Kasumi-1 (cell line): ENCODE measurements at places on chromosomes 5 and 9.
A peak's percentile ranks its signal among the peaks of the same experiment; 100 is the strongest.

DNA sequence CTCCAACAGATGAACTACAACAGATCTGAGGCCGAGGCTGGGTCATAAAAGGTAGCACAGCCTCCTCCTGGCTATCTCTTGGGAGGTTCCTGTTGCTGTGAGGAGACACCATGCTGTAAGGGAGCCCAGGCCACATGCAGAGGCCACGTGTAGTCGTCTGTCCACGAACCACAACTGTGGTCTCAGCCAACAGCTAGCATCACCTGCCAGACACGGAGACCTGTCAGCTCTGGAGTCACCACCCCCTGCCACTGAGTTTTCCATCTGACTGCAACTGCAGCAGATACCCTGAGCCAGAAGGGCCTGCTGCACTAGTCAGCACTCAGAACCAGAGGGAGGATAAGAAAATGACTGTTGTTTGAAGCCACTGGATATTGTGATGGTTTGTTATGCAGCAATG lies 12.7 kb upstream of the GOLM1 start:
- no peak for DNase-seq

DNA sequence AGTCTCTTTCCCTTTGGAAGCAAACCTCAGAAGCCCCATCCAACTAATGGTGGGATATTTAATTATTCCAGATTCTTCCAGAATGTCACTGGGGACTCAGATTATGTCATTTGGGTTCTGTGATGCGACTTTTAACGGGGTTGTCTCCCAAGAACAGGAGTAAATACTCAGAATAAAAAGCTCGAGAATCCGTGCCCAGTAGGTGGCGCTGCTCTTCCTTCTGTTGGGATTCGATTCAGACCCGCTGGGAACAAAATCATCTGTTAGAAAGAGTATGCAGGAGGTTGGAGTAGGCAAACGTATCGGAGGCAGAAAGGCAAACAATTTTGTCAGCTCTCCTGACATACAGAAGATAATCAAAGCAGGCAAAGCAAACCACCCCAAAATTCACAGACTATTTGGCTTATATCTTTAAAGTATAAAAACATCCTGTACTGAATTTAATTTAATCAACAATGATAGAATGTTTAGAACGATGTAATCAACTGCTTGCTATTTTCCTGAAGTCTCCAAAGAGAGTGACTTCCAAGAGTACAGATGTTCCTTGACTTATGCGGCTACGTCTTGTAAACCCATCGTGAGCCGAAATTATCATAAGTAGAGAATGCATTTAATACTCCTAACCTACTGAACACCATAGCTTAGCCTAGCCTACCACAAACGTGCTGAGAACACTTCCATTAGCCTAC lies 169.8 kb upstream of the RAI14 start:
- DNase-seq = peak; percentile 83

- DNase-seq = no peak
Measured at GRCh38 chr9:75431375-75431774, 343.1 kb downstream of the OSTF1 start.

- no peak for DNase-seq
Measured at GRCh38 chr9:111096051-111096450, 57.8 kb upstream of the LPAR1 start.

DNA sequence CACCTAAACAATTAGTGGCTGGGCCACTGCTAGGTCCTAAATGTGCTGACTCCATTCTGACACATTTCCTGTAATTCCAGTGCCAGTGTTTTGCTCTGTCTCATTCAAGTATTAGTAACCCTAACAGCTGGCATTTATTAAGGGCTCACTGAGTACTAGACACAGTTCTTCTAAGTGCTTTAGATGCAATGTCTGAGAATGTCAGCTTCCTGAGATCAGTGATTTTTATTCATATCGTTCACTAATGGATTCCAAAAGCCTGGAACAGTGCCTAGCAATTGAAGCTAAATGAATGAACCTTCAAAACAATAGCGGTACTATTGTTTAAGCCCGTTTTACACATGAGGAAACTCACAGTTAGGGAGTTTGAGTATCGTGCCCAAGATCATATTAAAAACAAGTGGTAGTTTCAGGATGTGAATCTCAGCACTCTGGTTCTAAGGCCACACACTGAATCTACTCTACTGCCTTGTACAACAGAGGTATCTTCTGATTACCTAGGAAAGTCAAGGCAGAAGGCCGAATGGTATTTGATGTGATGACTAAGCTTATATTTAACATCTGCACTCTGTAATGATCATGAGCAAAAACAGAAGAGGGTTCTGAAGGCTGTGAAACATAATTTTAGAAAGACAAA lies 304.0 kb downstream of the PJA2 start:
- no peak for DNase-seq

- DNase-seq = no peak
Measured at GRCh38 chr9:119074017-119074416, 295.2 kb downstream of the BRINP1 start.

DNA sequence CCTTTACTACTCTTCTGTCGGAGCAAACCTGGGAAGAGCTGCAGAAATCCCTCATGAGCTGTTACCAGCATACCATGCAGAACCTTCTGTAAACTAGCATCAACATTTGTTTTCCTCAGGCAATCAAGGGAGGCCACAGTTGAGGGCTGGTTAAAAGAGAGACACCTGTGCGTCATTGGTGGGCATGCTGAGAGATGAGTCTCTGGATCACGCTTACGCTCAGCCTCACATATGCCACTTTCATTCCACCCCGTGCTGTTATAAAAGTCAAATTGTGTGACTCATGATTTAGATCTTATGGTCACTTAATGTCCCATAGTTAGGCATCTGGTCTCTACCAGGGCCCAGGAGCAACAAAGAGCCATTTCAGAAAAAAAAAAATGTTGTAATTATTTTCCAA lies 18.1 kb upstream of the ICE1 start:
- no peak for DNase-seq

GRCh38 chr9:90169490-90169889 lies 473.1 kb downstream of the DIRAS2 start:
- DNase-seq = no peak

DNA sequence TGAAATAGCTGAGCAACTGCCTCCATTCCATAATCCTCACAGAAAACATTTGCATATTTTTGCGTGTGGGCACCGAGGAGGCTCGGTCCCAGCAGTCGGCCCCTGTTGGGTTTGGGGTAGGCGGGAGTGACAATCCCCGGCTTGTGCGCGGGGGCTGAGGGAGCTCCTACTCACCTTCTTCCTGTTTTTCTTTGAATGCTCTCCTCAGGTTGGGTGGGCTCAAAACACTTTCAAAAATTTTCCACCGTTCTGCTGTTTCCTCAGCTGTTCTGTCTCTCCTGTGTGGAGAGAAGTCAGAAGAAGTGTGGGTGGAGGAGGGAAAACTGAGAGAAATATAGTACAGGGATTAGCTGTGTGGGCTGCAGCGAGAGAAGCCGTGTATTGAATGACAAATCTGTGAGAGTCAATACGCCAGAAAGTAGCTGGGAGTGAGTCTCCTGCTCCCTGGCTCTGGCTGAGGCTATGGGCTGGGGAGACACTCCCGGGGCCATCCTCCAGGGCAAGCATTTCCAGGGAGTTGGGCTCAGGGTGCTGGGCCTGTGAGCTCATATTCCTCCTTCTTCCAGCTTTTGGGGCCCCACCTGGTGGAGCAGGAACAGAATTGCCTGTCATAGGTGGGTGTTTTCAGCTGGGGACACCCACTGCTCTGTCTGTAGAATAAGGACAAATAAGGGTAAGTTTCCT lies 84.7 kb downstream of the CMYA5 start:
- peak; percentile 29 for DNase-seq

GRCh38 chr5:73838901-73839300 lies 212.9 kb downstream of the ARHGEF28 start:
- DNase-seq = no peak

- no peak for DNase-seq
Measured at GRCh38 chr9:33246269-33246860, 6.4 kb downstream of the SPINK4 start.

DNA sequence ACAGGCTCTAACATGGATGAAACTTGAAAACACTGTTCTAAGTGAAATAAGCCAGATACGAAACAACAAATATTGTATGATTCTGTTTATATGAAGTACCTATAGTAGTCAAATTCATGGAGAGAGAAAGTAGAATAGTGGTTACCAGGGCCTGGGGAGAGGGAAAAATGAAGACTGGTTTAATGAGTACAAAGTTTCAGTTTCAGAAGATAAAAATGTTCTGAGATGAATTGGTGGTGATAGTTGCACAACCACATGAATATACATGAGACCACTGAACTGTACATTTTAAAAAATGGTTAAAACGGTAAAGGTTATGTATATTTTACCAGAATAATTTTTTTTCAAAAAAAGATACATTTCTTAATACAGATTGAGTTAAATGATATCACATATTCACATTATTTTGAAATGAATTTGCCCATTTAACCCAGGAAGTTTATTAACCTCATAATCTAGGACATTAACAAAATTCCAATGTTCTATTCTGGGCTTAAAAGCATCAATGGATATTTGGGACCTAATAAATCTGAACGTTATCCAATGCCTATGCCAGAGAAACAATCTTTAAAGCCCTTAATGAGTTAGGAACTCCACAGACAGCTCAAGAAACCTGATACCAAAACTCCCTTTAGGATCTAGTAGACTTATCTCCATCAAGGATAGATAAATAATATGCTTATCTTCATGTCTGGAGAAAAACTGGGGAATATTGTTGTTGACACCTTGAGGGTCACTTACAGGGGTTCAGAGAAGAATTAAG lies 521.3 kb downstream of the EFNA5 start:
- no peak for DNase-seq

DNA sequence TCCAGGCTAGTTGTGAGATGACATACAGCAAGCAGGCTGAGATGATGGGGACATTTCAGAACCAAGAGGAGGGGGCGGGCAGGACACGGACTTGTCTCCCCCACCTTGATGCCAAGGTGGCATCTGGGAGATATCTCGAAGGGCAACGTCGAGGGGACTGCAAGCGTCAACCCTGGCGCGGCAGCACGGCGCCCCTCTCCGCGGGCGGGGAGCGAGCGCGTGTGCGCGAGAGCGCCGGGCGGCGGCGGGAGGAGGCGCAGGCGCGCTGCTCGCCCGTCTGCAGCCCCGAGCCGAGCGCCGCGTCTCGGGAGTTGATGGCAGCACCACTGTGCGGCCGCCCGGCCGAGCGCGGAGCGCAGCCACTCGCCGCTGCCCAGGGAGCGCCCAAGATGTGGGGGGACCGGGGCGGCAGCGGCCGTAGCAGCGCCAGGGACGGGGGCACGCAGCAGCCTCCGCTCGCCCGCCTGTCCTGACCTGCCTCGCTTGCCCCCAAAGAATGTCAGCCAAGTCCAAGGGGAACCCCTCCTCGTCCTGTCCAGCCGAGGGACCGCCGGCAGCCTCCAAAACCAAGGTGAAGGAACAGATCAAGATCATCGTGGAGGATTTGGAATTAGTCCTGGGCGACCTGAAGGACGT lies at the start of gene PRR16:
PRR16 (plus strand) TSS at position 310 of the 636 bp plus-strand sequence.
- peak; percentile 30 for DNase-seq

DNA sequence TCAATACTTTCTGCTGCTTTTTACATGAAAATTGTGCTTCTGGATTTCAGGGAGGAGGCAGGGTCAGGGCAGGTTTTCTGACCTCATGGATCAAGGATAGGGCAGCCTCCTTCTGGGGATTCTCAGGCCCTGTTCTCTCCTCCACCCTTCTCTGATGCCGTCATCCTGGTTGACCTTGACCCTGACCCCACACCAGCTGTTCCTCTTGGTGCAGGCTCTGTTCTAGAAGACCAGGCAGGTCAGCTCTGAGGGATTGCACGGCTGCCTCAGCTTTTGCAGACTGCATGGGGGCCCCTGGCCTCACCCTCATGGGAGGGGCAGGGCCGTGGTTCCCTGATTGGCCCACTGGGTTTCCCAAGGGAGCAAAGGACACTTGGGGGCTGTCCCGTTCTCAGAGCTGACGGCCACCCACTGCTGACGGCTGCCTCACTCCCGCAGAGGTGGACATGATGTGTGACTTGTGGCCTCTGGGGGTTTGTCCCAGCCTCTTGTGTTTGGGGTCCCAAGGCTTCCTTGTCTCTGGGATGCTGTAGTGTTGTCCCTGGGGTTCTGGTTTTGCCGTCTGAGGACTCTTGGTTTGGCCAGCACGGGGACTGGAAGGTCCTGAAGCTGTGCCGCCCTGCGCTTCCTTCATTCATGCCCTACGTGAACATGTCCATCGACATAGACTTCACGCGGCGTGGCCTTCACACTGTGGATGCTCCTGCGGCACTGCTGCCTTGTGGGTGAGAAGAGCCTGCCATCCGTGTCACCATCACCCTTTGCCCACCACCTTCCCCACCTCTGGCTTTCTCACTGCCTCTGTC lies 34.5 kb downstream of the CEP72 start:
- no peak for DNase-seq

DNA sequence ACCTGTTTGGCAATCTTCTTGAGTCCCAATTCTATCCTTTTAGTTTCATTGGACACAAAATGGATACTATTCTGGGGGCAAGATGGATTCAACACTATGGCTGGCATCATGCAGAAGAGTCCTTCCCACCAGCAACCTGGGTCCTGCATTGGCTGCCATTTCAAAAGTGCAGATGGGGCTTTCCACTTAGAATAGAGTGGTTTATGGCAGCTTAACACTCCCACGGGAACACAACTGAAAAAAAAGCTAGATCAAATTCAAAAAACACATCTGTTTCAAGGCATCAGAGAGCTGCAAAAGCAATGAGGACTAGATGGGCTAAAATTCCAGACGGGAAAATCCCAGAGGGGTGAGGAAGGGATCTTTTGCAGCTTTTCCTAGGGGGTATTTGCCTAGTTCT lies 11.2 kb upstream of the HMHB1 start:
- DNase-seq = no peak

GRCh38 chr5:115375893-115376292 lies 79.4 kb upstream of the CCDC112 start:
- DNase-seq = no peak

- DNase-seq = no peak
Measured at GRCh38 chr9:73038613-73039012, 85.8 kb upstream of the ALDH1A1 start.

DNA sequence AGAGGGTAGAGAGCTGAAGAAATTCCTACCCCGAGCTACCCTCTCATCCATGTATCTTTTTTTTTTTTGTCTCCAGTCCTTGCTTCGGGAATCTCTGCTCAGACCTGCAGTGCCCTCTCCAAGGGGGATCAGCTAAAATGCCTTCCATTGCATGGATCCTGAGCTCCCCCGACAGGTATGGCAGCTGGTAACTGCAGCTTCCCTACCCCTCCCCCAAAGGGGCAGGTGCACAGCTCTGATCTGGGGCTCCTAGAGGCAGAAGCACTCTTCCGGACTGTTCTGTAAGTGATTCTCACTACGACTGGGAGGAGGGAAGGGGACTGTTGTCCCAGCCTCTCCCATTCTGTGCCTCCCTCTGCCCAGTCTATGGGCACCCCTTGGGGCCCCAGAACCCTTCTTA lies 169.6 kb downstream of the MELK start:
- no peak for DNase-seq

DNA sequence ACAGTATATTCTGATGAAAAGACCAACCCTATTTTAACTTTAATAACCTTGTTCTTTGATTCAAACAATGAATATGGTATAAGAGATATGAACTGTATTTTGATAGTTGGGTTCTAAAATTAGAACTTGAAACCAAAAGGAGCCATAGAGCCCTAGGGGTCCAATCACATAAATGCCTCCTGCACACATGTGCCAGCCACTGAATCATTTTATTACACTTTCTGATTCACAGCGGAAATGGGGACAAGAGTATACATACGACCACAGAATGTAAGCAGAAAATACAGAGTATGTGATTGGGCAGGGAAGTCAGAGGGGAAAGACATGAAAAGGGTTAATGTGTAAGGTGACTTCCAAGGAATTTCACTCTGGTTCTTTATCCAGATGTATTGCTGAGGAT lies 1000.2 kb downstream of the NR2F1-AS1 start:
- DNase-seq = no peak

- DNase-seq = no peak
Measured at GRCh38 chr5:108820983-108821382, 73.3 kb downstream of the FER start.

GRCh38 chr5:143826951-143827444 lies 15.0 kb downstream of the HMHB1 start:
- no peak for DNase-seq
